Right ventricle myocardium superior (tissue), 1 donor: ENCODE measurements at places on chromosomes 4 and X. TPM values are rescaled to one million over a fixed set of nuclear protein-coding genes. Genes with fewer than 3 reads are reported as not detected.
A peak's percentile ranks its signal among the peaks of the same experiment; 100 is the strongest.

Gene GLUD2
- total RNA-seq = 1.4 TPM

- DNase-seq = no peak
Measured at GRCh38 chr4:106801386-106801785, 234.7 kb downstream of the DKK2 start.

- DNase-seq = no peak
Measured at GRCh38 chrX:14508025-14508690, 21.2 kb upstream of the GLRA2 start.

DNA sequence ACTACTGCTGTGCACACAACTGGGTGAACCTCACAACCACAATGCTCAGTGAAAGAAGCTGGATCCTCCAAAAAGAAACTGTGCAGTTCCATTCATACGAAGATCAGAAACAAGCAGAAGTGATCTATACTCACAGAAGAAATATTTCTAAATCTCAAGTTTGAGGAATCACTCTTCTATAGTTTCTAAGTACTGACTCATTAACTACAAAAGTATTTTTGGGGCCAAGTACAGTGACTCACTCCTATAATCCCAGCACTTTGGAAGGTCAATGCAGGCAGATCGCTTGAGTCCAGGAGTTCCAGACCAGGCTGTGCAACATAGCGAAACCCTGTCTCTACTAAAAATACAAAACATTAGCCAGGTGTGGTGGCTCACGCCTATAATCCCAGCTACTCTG lies 51.3 kb upstream of the RELL1 start:
- no peak for DNase-seq

- DNase-seq = no peak
Measured at GRCh38 chr4:151961456-151961855, 200.6 kb upstream of the GATB start.

GRCh38 chr4:30953799-30954198 lies 233.6 kb downstream of the PCDH7 start:
- no peak for DNase-seq

- no peak for DNase-seq
Measured at GRCh38 chr4:169921732-169922131, 104.5 kb downstream of the MFAP3L start.

DNA sequence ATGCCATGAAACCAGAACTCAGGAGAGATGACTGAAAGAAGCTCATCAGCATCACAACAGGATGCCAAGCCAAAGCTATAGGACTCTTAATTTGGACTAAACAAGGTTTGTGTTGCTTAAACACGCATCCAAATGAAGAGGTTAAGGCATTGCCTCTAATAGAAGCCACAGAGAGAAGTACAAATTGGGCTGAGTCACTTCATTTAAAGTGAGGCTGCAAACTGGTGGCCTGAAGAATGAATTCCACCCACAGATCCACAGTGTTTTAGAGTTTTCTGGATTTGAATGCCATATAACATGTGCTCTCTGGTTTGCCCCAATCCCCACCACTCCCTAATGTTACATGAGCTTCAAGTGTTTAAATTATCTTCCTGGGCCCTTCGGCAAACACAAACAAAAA lies 103.5 kb downstream of the FIP1L1 start:
- DNase-seq = no peak

GRCh38 chr4:150942539-150942938 lies 72.5 kb downstream of the LRBA start:
- no peak for DNase-seq

DNA sequence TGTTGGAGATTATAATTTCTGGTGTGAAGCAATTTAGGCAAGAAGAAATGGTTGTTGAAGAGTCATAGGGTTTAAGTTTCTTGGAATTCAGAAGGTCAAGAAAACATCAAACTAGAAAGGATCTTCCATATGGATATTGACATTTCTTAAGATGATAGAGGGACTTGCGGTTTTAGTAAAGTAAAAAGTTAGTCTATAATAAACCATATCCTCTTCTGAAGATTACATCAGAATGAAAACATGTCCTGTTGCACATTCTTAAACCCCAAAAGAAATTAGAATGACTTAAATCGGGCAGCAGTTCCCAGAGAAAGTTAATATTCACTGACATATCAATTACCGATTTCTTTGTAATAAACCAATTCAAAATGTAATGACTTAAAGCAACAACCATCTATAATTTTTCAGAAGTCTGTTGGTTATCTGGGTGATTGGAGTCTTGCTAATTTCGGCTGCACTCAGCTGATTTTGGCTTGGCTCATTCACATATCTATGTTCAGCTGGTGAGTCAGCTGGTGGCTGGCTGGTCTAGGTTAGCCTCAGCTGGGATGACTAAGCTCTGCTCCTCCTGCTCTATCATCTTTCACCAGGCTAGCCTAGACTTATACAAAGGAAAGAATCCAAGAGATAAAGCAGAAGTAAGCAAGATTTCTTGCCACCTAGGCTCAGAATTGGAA lies 24.4 kb upstream of the DYNLT3 start:
- DNase-seq = no peak

Gene UGT2B15
- total RNA-seq = not detected

Gene GC
- total RNA-seq = 0.24 TPM

Gene TMPRSS11B
- total RNA-seq = not detected

Gene PDCL2
- total RNA-seq = not detected

DNA sequence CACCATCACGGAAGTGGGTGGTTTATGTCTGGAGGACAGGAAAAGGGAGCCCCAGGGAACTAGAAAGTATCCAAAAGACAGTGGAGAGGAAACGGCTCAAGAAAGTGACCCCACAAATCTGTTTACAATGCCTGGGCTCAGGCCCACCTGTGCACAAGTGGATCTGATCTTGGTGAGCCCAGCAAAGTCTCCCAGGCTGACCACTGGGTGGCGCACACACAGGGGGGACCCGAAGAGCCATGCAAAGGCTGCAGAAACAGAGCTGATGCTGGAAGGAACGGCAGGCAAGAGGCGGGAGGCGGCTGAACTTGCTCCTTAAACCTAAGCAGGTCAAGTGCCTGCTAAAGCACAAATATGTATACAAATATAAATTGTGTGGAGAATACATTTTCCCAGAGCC lies 9.6 kb downstream of the HAUS7 start:
- DNase-seq = peak; percentile 57

- DNase-seq = no peak
Measured at GRCh38 chrX:69278031-69278687, 112.9 kb upstream of the PJA1 start.

DNA sequence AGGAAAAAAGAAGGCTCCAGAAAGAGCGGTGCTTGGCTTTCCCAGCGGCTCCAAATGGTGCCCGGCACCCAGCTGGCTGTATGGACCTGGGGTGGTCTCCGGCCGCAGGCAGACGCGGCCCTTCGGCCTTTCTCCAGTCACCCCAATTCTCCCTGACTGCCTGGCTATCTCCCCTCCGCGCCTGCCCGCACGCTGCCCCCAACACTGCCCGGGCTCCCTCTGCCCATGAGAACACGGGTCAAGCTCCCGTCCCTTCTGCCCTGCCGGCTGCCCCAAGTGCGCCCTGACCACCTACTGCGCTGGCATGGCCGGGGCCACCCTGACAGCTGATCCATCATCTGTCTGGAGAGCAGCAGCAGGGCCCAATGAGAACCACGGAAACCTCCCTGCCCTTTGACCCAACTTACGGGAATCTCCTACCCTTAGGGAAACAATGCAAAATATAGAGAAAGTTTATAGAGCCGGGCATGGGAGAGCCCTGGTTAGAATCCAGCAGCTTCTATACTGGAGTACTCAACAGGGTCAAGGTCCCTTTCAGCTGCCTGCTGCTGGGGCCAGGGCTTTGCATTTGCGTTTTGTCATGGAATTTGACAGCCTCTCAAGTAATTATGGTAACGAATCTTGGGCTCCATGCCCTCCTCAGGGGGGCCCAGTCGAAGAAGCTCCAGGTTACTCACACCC lies 1.2 kb upstream of the FAM3A start:
- no peak for DNase-seq

DNA sequence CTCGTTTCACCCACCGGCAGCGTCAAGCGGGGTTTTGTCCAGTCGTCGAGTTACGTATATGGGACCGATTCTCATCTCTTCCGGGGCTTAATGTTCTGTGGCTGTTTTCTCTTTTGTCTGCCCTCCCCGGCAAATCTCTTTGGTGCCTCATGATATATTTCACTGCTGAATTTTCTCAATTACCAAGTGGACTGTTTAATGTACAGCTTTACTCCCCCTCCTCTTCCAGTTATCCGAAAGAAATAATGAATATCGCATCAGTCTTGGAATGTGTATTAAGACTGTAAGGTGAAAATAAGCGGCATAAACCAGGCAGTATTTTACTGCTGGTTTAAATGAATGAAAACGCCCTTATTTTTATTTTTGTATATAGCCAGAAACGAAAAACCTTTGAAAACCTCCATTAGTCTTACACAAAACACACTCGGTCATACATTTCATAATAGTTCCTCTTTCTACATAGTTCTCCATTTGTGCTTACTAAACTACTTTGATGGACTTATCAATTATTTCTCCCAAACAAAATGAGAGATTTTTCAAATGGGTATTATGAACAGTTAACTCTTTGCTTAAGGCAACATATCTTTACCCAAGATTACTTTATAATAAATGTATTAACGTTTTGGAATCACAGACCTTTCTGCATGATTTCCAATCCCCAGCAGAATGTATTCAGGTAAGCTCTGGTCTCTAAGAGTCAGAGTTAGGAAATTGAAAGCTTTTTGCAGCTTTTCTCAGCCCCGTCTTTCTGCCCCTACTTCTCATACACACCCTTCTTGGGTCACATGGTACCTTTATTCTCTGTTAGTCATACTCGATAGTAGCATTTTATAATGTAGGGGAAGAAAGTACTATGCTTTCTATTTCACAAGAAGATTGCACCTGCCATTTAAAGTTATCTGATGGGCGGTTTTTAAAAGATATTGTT lies 979 bp downstream of the RP2 start:
- no peak for DNase-seq

Gene EPHA5
- total RNA-seq = 0.13 TPM

GRCh38 chr4:118348886-118349285 lies 3.9 kb downstream of the PRSS12 start:
- no peak for DNase-seq

Gene MTMR8
- total RNA-seq = 0.51 TPM

GRCh38 chr4:17657090-17657489 lies 42.6 kb downstream of the MED28 start:
- DNase-seq = no peak

Gene DCAF4L1
- 0.19 TPM for total RNA-seq

- DNase-seq = no peak
Measured at GRCh38 chrX:25650216-25650820, 487.8 kb upstream of the MAGEB18 start.

DNA sequence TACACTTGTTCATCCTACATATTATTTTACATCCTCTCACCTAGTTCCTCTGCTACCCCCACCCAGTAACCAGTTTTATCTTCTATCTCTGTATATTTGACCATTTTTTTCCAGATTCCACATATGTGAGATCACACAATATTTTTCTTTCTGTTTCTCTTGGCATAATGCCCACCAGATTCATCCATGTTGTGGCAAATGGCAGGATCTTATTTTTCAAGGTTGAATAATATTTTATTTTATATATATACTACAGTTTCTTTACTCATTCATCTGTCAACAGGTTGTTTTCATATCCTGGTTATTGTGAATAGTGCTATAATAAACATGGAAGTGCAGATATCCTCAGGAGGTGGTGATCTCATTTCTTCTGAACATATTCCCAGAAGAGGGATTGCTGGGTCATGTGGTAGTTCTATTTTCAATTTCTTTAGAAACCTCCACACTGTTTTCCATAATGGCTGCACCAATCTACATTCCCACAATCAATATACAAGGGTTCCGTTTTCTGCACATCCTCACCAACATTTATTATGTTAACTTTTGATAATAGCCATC lies 48.2 kb downstream of the THAP9 start:
- DNase-seq = no peak

- DNase-seq = no peak
Measured at GRCh38 chr4:82005158-82005557, 368.6 kb downstream of the HNRNPD start.

Gene L1CAM
- total RNA-seq = 5.3 TPM

- DNase-seq = no peak
Measured at GRCh38 chr4:156633847-156634246, 337.8 kb downstream of the PDGFC start.
